Psoas muscle (tissue), 8 donors: ENCODE measurements at places on chromosomes 4 and X. TPM values are rescaled to one million over a fixed set of nuclear protein-coding genes. Genes with fewer than 3 reads are reported as not detected.

The CDS1 gene
- polyA plus RNA-seq, result 0.03 TPM

The SLC9B1 gene
- polyA plus RNA-seq, result 0.37 TPM

GRCh38 chr4:51885363-51885762 lies 42.4 kb downstream of the DCUN1D4 start:
- no peaks in the 10 kb centered on the region for H3K27me3 ChIP-seq
- H3K36me3 ChIP-seq, result peaks cover 2% of the 10 kb centered on the region
- H3K27ac ChIP-seq, result no peak overlapping the region
- H3K4me3 ChIP-seq, result no peak overlapping the region
- DNase-seq, result no peak
- no peaks in the 10 kb centered on the region for H3K4me1 ChIP-seq

The SCRG1 gene
- polyA plus RNA-seq, result 0.03 TPM

The RRAGB gene
- 7.2 TPM for polyA plus RNA-seq

DNA sequence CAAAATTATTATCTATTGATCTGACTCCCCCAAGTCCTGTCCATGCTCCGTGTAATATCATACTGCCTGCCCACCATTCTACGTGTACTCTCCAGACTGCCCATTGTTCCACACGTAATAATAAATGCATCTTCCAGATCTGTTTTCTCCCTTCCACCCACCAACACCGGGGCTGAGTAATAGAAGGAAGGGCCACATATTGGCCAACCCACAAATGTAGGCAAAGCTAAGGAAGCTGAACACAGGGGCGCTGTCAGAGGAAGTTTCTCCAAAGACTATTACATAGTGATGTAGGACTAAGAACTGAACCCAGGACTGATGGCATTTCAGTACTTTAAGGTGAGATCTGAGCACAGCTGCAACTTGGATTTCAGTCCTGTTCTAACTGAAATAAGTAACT lies 135.8 kb upstream of the GUCY1A1 start:
- H3K36me3 ChIP-seq, result no peaks in the 10 kb centered on the region
- no peak for DNase-seq
- H3K27me3 ChIP-seq, result no peaks in the 10 kb centered on the region
- no peak overlapping the region for H3K27ac ChIP-seq
- no peaks in the 10 kb centered on the region for H3K4me1 ChIP-seq

DNA sequence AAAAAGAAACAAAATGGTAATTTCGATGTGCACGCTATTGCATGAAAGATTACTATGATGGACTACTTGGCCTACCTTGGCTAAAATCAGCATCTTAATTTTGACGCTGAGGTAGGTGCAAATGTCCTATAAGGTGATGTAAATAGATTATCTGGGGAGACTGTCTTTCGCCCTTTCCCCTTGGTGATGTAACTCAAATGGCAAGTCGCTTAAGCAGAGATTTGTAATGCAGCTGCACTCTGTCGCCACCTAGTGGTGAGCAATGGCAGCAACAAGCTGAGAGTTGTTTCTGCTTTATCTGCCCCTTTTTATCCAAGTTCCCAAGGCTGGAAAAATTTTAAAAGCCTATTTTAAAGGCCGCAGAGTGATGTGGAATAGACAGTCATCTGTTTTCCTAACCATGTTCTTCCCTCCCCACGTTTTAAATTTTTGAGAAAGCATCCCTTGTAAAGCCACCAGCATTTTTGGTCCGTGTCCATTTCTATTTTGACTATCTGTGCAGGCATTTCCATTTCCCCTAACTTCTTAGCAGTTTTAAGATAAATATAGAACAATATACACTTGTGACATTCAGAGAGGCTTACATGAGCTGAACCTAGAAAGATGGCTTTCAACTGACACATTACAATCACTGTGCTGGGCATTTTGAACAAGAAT lies 62.4 kb upstream of the PDLIM3 start:
- H3K27me3 ChIP-seq, result no peaks in the 10 kb centered on the region
- H3K4me3 ChIP-seq, result no peak overlapping the region
- no peaks in the 10 kb centered on the region for H3K36me3 ChIP-seq
- peaks cover 8% of the 10 kb centered on the region for H3K4me1 ChIP-seq
- H3K27ac ChIP-seq, result peak overlapping the region; percentile 42

DNA sequence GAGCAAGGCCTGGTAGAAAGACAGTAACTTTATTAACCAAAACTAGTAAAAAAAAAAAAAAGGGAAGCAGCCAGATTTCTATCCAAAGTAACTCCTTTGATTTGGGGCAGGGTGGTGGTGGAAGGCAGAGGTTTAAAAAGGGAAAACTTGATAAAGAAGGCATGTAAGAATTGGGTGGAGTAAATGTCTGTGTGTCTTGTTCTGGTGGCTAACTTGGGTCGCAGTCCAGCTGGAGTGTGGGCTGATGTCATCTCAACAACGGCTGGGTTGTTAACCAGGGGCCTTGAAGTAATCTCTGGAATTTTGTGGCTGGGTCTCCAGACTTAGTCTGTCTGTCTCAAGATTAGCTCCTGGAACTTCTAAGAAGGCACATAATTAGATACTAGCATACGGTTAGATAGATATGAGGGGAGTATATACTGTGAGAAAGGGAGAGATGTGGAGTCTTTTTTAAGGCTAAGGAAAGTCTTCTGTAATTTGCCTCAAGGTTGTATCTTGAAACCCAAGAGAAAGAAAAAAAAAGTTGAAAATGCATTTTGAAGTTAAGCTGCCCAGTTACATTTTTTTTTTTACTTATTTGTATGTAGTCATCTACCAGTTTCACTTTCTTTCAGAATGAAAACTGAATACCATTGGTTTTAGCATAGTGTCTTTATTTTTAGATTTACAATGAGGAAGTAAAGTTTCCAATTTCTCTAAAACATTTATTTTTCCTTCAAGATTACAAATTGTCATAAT lies 48.3 kb downstream of the MTHFD2L start:
- no peak for DNase-seq
- H3K4me1 ChIP-seq, result no peaks in the 10 kb centered on the region
- no peak overlapping the region for H3K27ac ChIP-seq
- no peaks in the 10 kb centered on the region for H3K27me3 ChIP-seq
- no peak overlapping the region for H3K4me3 ChIP-seq

- no peak overlapping the region for H3K4me3 ChIP-seq
- no peaks in the 10 kb centered on the region for H3K4me1 ChIP-seq
- no peaks in the 10 kb centered on the region for H3K27me3 ChIP-seq
- no peak overlapping the region for H3K27ac ChIP-seq
Observed at GRCh38 chr4:189022440-189023035, 883.3 kb downstream of the TRIML1 start.

DNA sequence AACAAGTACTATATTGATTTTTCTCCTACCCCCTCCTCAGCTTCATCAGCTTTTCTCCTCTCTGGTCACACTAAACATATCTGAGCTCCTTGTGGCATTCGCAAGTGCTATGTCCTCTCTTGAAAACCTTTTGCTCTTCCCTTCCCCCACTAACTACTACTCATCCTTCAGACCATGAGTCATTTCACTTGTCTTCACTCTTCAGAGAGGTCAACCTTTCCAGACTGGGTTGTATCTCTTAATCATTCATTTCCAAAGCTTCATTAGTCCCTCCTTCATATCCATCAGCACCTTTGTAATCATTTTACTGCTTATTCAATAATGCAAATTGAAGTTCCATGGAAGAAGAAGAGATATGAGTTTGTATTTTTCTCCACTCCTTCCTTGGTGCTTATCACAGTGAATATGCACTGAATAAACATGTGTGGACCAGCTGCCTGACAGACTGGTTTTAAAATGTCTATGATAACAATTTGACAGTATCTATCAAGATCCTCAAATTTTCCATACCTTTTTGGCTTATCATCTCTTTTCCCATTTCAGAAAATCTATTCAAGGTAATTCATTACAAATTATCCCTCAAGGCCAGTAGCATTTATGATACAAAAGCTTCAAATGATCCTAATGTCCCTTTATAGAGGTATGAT lies 28.4 kb downstream of the DDX60L start:
- H3K4me3 ChIP-seq, result no peak overlapping the region
- H3K36me3 ChIP-seq, result no peaks in the 10 kb centered on the region
- no peak for DNase-seq
- H3K27ac ChIP-seq, result peak overlapping the region; percentile 10
- H3K4me1 ChIP-seq, result peaks cover 10% of the 10 kb centered on the region

The XK gene
- polyA plus RNA-seq, result 0.94 TPM

The PGAM4 gene
- polyA plus RNA-seq, result not detected

The NPNT gene
- 5.4 TPM for polyA plus RNA-seq

DNA sequence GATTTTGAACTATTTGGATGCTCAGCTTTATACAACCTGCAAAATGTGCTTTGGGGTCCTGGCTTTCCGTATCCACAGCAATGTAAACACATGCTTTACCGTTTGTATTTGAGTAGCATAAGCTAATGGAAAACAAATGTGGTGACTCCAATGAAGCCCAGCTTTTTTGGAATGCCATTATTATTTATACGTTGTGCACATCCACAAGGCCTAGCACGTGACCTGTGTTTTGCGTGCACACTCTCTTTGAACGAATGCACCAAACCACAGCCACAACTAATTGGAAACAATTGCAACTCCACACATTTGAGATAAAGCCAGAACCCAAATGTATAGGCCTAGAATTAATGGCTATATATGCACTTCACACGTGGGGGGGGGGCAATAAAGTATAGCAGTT lies 189.5 kb upstream of the GPC4 start:
- no peak overlapping the region for H3K27ac ChIP-seq
- no peaks in the 10 kb centered on the region for H3K27me3 ChIP-seq
- H3K4me3 ChIP-seq, result no peak overlapping the region
- H3K36me3 ChIP-seq, result no peaks in the 10 kb centered on the region
- peaks cover 9% of the 10 kb centered on the region for H3K4me1 ChIP-seq

The CLCN4 gene
- 19.9 TPM for polyA plus RNA-seq

The EGFL6 gene
- polyA plus RNA-seq, result not detected

GRCh38 chr4:151922811-151923210 lies 162.0 kb upstream of the GATB start:
- no peak overlapping the region for H3K27ac ChIP-seq
- H3K27me3 ChIP-seq, result no peaks in the 10 kb centered on the region
- no peak for DNase-seq

The UGT2B17 gene
- polyA plus RNA-seq, result not detected

DNA sequence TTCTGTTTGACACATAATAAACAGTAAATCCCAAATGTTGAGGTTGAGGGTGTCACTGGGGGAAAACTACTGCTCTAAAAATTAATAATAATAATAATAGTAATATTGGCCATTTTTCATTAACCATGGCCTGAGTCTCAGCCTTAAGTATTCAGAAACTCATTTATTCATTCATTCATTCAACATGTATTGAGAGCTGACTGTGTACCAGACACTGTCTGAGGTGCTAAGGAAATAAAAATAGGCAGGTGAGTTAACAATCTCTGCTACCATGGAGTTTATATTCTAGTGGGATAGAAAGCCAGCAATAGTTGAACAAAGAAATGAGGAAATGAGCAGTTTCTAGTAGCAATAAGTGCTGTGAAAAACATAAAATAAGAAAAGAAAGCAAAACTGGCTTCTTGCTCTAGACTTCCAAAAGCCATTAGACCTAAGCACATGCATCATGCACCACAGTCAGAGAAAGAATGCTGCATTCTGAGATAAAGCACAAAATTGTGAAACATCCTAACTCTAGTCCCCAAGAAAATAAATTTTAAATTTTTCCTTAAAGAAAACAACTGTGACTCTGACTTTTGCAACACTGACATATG lies 278.7 kb downstream of the RCHY1 start:
- H3K4me1 ChIP-seq, result no peaks in the 10 kb centered on the region
- H3K36me3 ChIP-seq, result no peaks in the 10 kb centered on the region
- H3K27ac ChIP-seq, result no peak overlapping the region
- no peak overlapping the region for H3K4me3 ChIP-seq

- H3K27ac ChIP-seq, result peak overlapping the region; percentile 74
- DNase-seq, result peak; percentile 71
- H3K4me1 ChIP-seq, result peaks cover 14% of the 10 kb centered on the region
- H3K36me3 ChIP-seq, result peaks cover 3% of the 10 kb centered on the region
Observed at GRCh38 chrX:16838202-16839066, 31.7 kb downstream of the RBBP7 start.

DNA sequence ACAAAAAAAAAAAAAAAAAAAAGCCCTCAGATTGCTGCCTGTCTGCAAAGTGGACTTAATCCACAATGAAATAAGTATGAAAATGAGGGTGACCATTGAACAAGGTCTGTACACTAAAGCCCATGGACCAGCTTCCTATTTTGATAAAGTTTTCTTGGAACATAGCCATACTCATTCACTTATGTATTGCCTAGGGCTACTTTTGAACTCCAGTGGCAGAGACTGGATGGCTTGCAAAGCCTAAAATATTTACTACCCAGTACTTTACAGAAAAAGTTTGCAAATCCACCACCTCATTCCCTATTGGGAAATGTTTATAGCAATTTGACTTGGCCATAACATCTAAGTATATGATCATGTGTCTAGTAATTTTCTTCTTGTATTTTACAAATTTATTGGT lies 481.7 kb downstream of the NAF1 start:
- no peaks in the 10 kb centered on the region for H3K27me3 ChIP-seq
- H3K4me3 ChIP-seq, result no peak overlapping the region
- no peaks in the 10 kb centered on the region for H3K4me1 ChIP-seq
- H3K27ac ChIP-seq, result no peak overlapping the region
- DNase-seq, result no peak
- H3K36me3 ChIP-seq, result no peaks in the 10 kb centered on the region

DNA sequence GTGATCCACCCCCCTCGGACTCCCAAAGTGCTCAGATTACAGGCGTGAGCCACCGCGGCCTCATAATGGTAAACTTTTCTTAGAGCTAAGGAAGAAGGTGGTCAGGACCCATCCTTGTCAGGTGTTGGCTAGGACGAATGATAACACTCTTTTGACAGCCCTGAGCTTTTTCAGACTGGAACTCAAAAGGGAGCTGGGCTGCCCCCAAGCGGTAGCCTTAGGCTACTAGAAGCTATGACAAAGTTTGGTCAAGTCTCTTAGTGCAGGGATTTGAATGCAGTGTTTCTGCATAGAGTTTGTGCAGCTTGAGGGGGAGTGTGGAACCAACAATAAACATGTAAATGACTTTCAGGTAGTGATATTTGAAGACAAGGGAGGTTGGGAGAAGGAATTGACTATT lies 11.8 kb upstream of the HSD17B10 start:
- no peaks in the 10 kb centered on the region for H3K27me3 ChIP-seq
- peak; percentile 51 for DNase-seq
- H3K4me3 ChIP-seq, result no peak overlapping the region
- H3K27ac ChIP-seq, result no peak overlapping the region

GRCh38 chrX:28324321-28324721 lies 262.9 kb upstream of the IL1RAPL1 start:
- H3K36me3 ChIP-seq, result no peaks in the 10 kb centered on the region
- no peak for DNase-seq
- H3K27ac ChIP-seq, result no peak overlapping the region
- H3K27me3 ChIP-seq, result no peaks in the 10 kb centered on the region

The RASGEF1B gene
- polyA plus RNA-seq, result 2.5 TPM

The KCNE5 gene
- polyA plus RNA-seq, result 0.14 TPM

DNA sequence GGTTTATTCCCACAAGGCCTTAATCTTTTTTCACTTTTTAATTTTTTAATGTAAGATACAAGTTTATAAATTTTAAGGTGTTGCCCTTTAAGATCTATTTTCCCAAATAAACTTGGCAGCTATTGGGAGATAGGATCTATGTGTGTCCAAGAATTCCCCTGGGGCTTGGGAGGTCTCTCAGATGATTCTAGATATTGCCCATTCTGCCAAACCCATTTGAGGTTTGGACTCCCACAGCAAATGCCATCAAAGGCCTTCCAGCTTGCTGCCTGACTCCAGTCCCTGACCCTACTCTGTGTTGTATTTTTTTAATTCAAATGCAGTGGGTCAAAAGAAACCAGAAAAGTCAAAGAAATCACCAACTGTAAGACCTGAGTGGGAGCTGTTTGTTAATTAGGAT lies 120.0 kb upstream of the CHRDL1 start:
- no peaks in the 10 kb centered on the region for H3K27me3 ChIP-seq
- H3K27ac ChIP-seq, result no peak overlapping the region
- no peak overlapping the region for H3K4me3 ChIP-seq
- no peaks in the 10 kb centered on the region for H3K4me1 ChIP-seq

The GAGE13 gene
- polyA plus RNA-seq, result not detected

- no peaks in the 10 kb centered on the region for H3K27me3 ChIP-seq
- no peak for DNase-seq
- no peak overlapping the region for H3K4me3 ChIP-seq
- no peaks in the 10 kb centered on the region for H3K36me3 ChIP-seq
- no peak overlapping the region for H3K27ac ChIP-seq
Observed at GRCh38 chrX:156008915-156009314, 11.4 kb downstream of the IL9R start.
